Mucosa of descending colon (tissue), 3 donors: ENCODE measurements at places on chromosomes 2 and 18.

- no peak for DNase-seq
Observed at GRCh38 chr2:124563426-124563825, 538.3 kb downstream of the CNTNAP5 start.

GRCh38 chr2:191404568-191404991, 159.4 kb downstream of the MYO1B start:
- no peak for DNase-seq

DNA sequence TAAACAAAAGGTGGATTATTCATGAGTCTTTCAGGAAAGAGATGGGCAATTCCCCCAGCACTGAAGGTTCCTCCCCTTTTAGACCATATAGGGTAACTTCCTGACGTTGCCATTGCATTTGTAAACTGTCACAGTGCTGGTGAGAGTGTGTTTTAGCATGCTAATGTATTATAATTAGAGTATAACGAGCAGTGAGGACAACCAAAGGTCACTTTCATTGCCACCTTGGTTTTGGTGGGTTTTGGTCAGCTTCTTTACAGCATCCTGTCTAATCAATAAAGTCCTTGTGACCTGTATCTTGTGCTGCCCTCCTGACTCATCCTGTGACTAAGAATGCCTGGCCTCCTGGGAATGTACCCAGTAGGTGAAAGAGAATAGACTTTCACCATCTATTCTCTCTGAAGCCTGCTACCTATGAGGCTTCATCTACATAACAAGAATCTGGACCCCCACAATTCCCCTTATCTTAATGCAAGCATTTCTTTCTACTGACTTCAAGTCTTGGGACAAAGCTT, 148.7 kb downstream of the CABLES1 start:
- no peak for DNase-seq

DNA sequence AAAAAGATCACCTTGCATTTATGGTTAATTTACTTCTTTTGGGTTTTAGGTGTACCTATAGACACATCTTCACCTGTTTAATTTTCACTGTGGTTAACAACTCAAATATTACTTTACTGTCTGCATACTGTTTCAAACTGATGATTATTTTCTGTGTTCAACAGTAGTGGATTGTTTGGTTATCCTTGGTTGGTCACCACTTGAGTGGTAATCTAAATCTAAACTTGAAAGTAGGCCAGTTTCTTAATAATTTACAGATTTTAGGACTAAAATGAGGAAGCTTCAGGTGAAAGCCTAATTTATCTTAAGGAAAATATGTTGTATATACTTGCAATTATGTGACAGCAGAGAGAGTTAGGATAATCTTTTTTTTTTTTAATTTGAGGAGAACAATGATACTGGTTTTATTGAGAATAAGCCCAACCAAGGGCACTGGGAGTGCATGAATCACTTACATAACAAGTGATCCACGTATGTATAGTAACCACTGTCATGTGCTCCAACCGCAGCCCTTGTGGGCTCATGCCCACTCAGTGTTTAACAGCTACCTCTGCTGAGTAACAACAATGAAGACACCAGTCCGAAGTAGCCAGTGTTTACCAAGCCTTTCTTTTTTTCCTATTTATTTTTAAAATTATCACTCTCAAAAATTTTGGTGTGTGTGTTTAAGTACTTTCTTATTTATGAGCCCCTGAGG, 31.0 kb upstream of the WDSUB1 start:
- DNase-seq: no peak

DNA sequence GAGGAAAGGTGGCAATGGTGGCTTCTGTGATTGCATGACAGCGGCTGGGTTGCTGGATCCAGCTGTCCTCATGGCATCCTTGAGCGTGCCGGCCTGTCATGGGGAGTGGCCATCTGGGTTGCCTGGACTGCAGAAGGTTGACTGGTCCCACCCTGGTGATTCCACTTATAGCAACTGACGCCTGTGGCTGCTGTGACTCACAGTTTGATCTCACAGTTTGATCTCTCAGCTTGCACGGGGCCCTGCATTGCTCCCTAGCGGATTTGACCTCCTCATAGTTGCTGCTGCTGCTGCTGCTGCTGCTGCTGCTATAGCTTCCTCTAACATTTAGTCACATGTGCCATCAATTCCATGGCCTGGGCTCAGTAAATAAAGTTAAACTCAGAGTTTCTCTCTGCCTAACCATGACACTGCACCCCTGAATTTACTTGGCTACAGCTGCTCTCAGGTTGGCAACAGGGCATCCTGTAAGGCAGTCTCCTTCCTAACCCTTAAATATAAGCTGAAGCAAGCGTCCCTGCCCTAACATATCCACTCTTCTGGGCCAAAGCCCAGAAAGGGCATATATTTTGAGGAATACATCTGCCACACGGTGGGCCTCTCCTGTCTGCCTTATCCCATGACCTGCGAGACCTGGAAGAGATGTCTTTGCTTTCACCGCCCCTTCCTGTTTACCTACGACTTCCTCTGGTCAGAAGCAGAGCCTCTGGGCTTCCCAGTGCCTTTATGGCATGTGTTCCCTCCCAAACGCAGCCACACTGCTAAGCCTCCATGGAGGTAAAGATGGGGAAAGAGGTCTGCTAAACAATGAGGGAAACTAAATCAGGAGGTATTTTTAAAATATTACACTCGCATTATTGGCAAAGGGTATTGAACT, 37.8 kb upstream of the CCDC150 start:
- DNase-seq: no peak

DNA sequence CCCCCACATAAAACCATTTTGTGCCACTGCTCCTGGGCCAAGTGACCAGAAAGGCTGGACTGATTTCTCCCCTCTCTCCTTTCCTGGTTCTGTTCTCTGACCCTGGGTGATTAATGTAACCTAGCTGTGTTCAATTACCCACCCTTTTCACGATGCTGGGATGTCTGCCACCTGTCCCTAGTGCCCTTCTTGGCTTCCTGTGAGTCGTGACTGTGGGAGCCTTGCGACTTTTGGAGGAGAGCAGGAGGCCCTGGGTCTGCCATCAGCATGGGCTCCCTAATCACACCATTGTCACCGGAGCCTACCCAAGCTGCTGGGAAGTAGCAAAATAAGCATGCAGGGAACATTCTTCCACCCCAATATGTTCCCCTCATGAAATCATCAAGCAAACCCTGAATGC, 38.3 kb downstream of the SRSF7 start:
- DNase-seq: no peak

GRCh38 chr2:106882673-106883072, 3.3 kb downstream of the ST6GAL2 start:
- DNase-seq: no peak

DNA sequence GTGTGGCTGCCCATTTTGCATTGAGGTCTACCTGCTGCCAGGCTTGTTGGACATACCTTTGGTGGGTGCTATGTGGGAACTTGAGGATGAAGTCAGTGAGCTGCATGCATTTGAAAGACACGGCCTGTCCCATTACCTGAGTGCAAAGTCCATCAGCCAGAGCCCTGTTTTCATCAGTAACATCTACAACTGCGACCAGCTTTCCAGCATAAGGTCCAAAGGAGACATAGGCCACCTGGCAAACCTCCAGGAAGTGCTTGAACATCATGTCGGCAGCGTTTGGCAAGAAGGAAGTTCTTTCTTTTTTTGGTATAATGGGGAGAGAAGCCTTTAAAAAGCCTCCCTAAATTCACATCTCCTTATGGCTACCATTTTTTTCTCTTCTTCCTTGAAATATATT, 143.1 kb downstream of the FAM161A start:
- no peak for DNase-seq

- no peak for DNase-seq
Observed at GRCh38 chr2:62467100-62467474, 38.9 kb downstream of the TMEM17 start.

DNA sequence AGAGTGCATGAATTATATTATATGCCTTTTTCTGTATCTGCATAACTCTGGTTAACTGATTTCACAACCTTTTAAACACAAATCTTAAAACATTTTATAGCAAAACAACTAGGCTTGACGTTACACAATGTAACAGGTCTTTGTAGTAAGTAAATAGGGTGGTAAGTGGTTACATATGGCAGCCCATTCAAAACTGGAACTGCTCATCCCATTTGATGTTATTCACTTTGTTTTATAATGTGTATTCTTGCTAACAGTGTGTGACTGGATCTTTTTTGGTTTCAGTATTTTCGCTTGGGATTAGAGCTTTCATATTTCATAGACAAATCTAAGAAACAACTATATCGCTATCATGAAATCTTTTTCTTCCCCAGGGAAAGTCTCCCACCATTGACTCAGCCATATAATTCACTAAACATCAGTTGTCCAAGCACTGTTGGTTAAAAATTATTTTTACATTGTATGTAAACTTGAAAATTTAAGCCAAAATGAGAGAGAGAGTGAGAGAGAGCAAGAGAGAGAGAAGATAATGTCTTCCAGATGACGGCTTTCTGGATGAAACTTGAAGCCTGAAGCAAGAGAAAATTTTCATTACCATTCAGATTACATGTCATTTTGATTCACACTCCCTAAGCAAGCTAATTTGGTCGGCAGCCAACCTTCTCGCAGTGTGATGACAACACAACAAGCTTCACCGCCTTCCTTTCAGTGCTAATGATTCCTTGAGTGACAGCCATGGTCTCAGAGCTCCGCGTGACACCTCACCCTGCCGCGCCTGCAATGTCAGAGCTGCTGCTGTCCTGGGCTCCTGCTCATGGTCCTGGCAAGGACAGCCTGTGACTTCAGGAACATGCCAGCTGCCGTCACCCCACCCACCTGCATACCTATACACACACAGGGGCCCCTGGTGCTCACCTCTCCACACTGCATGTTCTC, 946.9 kb upstream of the SOX11 start:
- no peak for DNase-seq

GRCh38 chr18:41756141-41756540, 198.9 kb upstream of the PIK3C3 start:
- no peak for DNase-seq

DNA sequence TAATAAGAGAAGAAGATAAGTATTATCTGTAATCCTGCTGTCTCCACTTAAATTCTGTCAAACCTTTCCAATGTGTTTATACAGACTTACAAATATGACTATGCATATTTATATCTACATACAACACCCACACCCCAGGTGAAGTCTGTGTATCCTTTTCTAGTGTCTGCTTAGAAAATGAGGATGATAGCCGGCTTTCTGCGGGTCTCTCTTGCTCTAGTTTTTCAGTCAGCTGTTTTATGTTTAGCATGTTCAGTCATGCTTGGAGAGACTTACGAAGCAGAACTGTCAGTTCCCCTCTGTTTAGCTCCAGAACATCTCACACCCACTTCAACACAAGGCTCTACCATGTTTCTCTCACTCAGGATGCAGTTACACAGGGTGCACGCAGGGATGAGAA, 137.3 kb upstream of the NFATC1 start:
- DNase-seq: no peak

GRCh38 chr18:69261406-69261805, 139.3 kb upstream of the DOK6 start:
- DNase-seq: no peak
